Activated CD4-positive, alpha-beta T cell treated with anti-CD3 and anti-CD28 coated beads, Interleukin-2, Interleukin-6, amounts not matched to agents 100 ng/mL and 50 ng/mL, durations not matched to agents 16 hours and 8 hours (primary cell): ENCODE measurements at places on chromosomes 3 and 15.

DNA sequence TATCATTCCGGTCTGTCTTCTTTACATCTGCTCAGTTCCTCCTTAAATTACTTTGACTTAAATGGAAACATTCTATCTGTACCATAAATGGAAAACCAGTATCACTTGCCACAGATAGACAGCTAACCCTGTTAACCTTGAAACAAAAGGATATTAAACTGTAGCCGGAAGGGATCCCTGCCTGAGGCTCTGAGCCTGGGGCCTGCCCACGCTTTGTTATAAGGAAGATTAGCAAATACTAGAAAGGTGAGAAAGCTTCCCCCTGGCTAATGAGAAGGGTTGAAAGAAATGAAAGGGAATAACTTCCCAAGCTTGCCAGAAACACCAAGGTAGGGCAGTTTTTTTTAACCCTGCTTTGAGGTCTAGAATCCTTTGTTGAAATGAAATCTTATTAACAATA, 927.6 kb downstream of the FHIT start:
- DNase-seq: no peak

- DNase-seq: peak; percentile 93
Observed at GRCh38 chr3:47164007-47164881, at the start of gene SETD2. Gene SETD2, minus strand, starts transcription at chr3:47164113. Its CDS starts 189 bp downstream, at chr3:47163924.

DNA sequence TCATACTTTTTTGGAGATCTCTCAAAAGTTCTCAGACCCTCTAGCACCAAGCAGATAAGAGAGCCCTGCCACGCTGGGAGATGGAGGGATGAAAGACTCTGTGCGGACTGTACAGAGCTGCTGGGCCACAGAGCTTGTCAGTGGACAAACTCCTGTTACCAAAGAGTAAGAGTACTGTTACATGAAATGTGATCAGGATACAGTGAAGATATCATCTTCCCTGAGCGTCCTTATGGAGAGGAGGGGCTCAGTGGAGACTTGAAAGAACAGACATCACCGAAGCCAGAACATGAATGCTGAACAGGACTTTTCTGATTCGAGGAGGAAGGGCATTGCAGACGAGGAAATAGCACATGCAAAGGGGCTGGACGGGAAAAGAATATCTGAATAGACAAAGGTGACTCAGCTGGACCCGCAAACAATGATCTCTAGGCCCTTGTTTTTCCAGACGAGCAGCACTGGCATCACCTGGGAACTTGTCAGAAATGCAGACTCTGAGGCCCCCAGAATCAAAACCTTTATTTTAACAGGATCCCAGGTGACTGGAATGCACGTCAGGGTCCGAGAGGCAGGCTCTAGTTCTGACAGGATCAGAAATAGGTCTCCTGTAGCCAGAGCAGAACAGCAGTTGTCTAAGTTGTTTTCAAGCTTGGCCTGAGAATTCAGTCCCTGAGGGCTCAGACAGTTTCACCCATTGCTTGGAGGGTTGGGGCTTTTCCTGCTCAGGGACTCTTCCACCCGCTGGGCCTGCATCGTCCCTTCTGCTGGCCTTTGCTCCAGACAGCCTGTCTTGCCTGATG, 277.9 kb downstream of the RPLP1 start:
- DNase-seq: no peak

GRCh38 chr3:183586477-183586876, 31.0 kb upstream of the KLHL6 start:
- peak; percentile 11 for DNase-seq

GRCh38 chr3:185998136-185998535, 60.3 kb upstream of the TRA2B start:
- DNase-seq: no peak

- no peak for DNase-seq
Observed at GRCh38 chr15:68310804-68311463, 33.4 kb downstream of the FEM1B start.

- DNase-seq: no peak
Observed at GRCh38 chr15:97386940-97387339, 573.6 kb upstream of the ARRDC4 start.

DNA sequence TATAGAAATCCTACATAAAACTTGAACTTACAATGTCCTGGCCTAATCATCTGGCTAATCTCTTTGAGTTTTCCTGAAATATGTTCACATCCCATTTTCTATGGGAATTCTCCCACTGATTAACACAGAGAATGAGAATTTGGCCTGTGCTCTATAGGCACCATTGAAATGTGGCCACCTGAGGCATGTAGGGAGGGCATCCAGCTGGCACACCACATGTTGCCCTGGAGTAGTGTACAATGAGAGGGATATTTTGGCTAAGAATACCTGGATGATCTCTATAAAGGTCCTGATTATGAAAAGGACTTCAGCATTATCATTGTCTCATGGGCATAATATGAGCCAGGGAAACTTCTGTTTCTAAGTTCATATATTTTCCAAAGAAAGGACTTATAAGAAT, 324.0 kb downstream of the ZBTB20 start:
- no peak for DNase-seq

- no peak for DNase-seq
Observed at GRCh38 chr15:33788906-33789540, 179.3 kb upstream of the CHRM5 start.

- DNase-seq: no peak
Observed at GRCh38 chr3:66581256-66581655, 80.4 kb upstream of the LRIG1 start.

GRCh38 chr3:139340784-139341183, 3.0 kb upstream of the MRPS22 start:
- no peak for DNase-seq

DNA sequence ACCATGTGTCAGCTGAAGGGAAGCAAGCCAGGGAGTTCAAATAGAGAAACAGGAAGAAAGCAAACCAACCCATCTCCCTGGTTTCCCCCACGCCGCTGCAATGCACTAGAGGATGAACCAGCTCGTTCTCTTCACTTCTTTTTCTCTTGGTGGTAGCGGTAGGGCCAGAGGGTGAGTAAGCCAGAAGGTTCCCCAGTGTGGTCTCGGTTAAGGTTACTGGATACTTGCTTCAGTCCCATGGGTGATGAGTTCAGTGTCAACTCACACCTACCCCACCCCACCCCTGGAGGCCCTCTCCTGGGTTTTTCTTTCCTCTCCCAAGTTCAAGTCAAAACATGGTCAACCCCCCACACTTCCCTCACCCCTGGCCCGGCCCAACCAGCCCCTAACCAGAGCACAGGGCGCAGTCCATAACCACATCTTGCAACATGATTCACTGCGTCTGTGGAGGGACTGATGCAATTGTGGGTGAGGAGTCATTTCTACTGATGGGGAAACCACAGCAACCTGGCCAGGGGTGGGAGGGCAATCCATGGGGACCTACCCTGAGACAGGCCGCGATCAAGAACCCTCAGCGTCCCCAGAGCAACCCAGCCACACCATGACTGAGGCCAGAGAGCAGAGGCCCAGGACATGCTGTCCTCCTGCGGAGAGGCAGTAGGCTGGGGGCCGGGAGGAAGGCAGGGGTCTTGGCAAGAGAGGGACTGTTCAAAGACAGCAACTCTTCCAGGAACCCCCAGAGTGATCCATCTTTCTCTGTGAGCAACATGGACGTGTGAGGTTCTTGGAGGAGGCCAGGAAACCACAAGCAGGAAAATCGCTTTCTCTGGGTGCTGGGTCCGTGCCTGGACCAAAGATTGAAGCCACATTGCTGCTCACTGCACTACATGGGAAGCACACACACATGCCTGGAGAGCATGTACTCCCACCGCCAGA, 276.6 kb downstream of the UACA start:
- peak; percentile 91 for DNase-seq

- no peak for DNase-seq
Observed at GRCh38 chr15:47603026-47603425, 114.3 kb upstream of the SEMA6D start.

GRCh38 chr3:115084686-115085085, 62.4 kb downstream of the ZBTB20 start:
- no peak for DNase-seq

- DNase-seq: peak; percentile 45
Observed at GRCh38 chr3:30112902-30113484, 493.4 kb upstream of the TGFBR2 start.
